ENCODE measurements at places on chromosomes 2 and 18. TPM values are rescaled to one million over a fixed set of nuclear protein-coding genes. Genes with fewer than 3 reads are reported as not detected.

- DNase-seq, result no peak
Measured at GRCh38 chr2:109128048-109128615, 873 bp upstream of the SH3RF3 start.

DNA sequence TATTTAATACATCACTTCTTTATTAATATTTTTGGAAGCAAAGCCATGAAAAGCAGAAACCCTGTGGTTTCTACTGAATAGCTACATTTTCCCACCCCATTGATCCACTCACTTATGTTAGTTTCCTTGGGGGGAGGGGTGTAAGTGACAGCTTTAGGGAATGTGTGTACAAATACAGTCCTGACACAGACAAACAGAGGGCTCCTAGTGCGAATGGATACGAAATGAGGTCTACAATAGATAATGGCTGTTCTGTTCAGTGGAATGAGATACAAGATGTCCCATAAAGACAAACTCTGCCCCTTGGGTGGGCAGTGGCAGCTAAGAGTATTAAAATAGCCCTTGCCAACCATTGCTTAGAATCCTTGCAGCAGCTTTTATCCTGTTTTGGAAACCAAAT lies 312.9 kb downstream of the NCKAP5 start:
- DNase-seq, result no peak

DNA sequence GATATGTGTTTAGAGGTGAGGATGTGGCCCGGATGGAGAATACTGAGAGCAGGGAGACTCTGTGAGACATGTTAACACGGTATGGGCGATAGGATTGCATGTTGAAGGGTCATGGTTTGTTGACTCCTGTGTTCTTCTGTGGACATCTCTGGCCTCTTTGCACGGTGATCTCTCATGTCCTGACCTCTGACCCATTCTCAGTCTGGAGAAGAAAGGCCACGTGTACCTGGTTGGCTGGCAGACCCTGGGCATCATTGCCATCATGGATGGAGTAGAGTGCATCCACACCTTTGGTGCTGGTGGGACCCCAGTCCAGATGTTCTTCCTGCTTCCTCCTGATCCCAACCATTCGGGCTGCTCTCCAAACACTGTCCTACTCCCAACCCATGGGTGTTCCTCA lies 9.9 kb downstream of the GCKR start:
- no peak for DNase-seq

The KCNG2 gene
- not detected for total RNA-seq

DNA sequence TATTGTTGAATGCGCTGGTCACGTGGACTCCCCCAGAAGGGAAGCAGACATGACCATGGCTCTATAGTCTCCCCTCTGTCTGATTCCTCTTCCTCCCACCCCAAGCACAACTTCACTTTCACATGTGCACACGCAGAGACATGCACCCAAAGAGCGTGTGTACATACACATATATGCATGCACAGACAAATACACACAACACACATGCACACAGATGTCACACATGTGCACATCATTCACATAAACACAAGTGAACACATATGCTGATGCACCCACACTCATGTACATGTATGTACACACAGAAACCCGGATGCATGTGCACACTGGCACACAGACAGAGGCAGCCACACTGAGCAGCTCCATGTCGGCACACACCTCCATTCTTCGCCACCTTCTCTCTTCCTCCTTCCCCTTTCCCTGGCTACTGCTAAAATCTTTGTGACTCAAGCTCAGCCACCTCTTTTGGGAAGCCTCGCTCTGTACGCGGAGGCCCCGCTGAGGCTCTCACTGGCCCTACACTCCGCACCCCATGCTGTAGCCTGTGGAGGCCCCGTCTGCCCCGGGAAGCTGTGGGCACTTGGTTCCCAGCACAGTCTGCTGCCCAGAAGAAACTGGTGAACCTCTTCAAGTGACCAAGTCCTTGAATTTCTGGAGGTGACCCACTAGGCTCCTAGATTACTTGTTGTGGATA lies 101.6 kb upstream of the TEX51 start:
- no peak for DNase-seq

The LDLRAD4 gene
- 5.8 TPM for total RNA-seq

DNA sequence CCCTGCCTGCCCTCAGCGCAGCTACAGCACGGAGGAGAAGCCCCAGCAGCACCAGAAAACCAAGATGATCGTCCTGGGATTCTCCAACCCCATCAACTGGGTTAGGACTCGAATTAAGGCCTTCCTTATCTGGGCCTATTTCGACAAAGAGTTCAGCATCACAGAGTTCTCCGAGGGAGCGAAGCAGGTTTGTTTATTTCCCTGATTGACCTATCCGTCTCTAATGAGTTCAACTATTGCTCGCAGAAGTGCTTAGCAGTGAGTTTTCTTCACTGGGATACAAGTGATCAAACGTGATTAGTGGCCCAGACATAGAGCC lies 639 bp downstream of the MAIP1 start:
- DNase-seq, result no peak

- no peak for DNase-seq
Measured at GRCh38 chr2:112137516-112138158, 548 bp upstream of the FBLN7 start.

The GPR55 gene
- total RNA-seq, result not detected

The SP140 gene
- total RNA-seq, result 3.6 TPM

GRCh38 chr2:11416931-11417330 lies 49.0 kb downstream of the E2F6 start:
- DNase-seq, result no peak

The NLRC4 gene
- not detected for total RNA-seq

DNA sequence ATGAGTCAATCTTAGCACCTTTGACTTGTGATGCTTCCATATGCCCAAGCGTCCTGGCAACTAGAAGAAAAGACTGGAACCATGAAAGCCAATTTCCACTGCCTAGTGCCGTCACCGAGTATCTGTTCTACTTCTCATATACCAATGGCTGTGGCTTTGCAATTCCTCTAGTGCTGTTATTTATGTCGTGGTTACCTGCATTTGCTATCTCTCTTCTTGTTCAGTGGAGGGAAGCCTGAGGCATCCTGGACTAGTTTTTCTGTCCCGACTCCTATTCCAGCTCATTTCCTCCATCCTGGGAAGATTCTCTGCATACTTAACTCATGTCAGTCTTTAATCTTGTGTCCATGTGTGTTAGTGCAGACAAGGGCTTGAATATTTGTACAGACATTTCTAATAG lies 117.9 kb downstream of the FEZ2 start:
- DNase-seq, result no peak

DNA sequence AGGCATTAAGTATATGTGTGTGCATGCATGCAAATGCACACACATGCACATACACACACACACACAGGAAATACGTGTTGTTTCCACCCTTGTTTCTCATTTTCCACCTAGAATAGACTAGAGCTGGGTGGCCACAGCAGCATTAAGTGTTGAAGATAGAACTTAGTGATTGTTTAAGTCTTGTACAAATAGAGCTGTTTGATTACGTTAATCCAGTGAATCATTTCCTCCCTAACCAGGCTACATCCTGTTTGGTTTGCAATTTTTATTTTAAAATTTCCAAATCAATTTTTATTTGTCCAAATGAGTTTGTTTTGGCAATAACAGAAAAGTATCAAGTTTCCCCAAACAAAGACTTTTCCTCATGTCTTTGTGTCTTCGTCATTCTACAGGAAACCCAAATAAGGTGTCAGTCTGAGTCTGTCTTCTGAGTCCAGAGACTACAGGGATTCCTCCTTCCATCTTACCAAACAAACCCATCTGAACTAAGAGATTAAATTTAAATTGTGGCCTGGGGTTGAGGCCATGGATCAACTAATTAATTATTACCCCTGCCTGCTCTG lies 74.6 kb upstream of the GALNT5 start:
- peak; percentile 18 for DNase-seq

The PPP1CB gene
- total RNA-seq, result 203 TPM

GRCh38 chr18:995629-996028 lies 91.0 kb downstream of the ADCYAP1 start:
- DNase-seq, result peak; percentile 34

GRCh38 chr2:22795287-22795866 lies 589.6 kb upstream of the KLHL29 start:
- no peak for DNase-seq

GRCh38 chr2:42904576-42904876 lies 112.1 kb upstream of the HAAO start:
- DNase-seq, result no peak

GRCh38 chr18:22667616-22668422 lies 250.1 kb upstream of the CTAGE1 start:
- peak; percentile 39 for DNase-seq

The SYT4 gene
- total RNA-seq, result not detected

DNA sequence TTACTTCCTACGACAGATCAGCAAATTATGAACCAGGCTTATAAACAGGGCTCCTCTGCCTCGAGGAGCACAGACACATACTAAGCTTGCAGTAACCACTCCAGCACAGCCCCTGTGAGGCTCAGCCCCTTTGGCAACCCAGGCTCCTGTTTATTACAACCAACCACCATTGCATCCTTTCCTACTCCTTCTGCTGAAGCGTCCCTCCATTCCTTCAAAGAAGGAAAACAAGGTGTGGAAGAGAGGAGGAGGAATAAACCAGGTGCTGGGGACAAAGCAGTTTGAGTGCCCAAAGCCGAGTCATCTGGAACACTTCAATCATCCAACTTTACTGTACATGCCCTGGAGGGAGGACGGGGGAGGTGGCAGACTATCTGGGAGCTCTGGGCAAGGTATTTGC lies 87.2 kb upstream of the MGAT4A start:
- no peak for DNase-seq

GRCh38 chr2:130391058-130391871 lies 35.4 kb downstream of the PTPN18 start:
- DNase-seq, result no peak

GRCh38 chr18:43800584-43800983 lies 523.3 kb upstream of the SYT4 start:
- no peak for DNase-seq

The UGT1A3 gene
- not detected for total RNA-seq

- DNase-seq, result no peak
Measured at GRCh38 chr18:43789234-43790000, 512.1 kb upstream of the SYT4 start.

DNA sequence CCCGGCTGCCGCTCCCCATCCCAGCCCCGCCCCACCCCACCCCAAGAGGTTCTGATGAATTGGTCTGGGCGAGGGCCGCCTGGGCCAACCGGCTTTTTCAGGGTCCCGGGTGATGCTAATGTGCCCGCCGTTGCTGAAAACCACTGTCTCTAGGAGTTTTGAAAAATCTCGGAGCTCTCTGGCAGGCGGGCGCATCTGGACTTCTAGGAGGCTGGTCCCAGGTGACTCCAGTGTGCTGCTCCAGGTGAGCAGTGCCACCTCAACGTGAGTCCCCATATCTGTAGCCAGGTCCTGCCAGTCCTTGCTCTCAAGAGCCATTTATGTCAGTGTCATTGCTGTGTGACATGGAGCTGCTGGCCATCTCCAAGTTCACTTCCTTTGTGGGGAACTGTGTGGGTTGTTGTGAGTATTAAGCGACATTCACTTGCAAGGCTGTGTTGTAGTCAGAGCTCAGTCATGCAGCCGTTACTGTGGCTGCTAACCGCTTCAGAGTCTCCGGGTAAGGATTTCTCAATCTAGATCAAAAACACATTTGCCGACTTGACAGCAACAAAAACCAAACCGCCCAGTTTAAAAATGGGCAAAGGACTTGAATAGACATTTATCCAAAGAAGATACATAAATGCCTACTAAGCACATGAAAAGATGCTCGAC lies at the start of gene RFX8:
RFX8 (minus strand) TSS at position 382 of the 654 bp plus-strand sequence. CDS start 8,264 bp downstream, outside the sequence.
- DNase-seq, result peak; percentile 18

The C2orf92 gene
- 0.96 TPM for total RNA-seq

DNA sequence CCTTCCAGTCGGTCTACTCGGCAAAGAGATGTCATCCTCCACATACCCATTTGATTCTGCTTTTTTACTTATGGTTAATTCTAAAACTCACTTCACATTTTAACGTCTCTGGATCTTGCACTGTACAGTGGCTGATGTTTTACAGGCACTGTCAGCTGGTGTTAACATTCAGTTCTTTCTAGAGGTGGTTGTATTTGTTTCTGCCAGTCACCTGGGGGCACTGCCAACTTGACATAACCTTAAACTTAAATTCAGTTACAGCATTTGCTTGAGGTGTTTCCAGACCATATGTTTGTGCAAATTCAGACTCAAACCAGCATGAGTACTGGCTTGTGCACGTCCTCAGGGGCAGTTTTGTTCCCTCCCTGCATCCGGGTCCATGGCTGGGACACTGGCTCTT lies 5.3 kb upstream of the TMEM185B start:
- DNase-seq, result no peak

GRCh38 chr2:107364361-107364950 lies 462.2 kb upstream of the RGPD4 start:
- DNase-seq, result no peak

The RNF138 gene
- total RNA-seq, result 19.4 TPM

- DNase-seq, result peak; percentile 67
Measured at GRCh38 chr2:149562324-149562723, 25.3 kb downstream of the MMADHC start.

DNA sequence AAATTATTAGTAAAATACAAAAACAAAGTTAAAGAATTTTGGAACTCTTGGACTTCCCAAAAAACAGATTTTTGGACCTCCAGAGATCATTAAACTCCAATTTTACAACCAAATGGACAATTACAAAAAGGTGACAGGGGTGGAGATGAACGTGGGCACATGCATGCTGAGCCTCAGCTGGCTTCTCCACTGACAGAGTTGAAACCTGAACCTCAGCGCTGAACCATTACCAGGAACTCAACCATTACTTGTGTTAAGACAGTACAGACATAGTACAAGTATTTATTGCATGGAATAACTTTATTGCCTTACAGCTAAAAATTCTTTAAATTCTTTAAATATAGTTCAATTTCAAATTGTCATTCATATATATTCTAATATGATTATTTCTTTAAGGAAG lies 33.0 kb upstream of the KIDINS220 start:
- DNase-seq, result no peak

The MAP2 gene
- total RNA-seq, result 58.1 TPM

DNA sequence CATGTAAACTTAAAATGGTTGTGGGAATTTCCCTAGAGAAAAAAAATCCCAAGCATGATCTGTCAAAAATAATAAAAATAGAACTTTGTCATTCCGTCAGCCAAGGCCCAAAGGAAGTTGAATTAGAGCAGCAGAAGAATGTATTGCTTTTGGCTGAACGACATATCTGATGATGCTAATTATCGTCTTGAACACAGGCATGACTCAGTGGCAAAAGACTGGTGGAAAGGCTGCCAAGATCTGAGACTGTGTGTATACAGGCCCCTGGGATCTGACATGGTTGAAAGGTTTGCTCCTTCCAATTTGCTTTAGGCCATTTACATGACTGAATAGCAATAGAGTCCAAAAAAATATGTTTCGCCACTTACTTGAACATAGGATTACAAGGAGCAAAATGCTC lies 1057.1 kb upstream of the CRIM1 start:
- peak; percentile 73 for DNase-seq

GRCh38 chr2:223102040-223102400 lies 50.0 kb downstream of the KCNE4 start:
- DNase-seq, result no peak

DNA sequence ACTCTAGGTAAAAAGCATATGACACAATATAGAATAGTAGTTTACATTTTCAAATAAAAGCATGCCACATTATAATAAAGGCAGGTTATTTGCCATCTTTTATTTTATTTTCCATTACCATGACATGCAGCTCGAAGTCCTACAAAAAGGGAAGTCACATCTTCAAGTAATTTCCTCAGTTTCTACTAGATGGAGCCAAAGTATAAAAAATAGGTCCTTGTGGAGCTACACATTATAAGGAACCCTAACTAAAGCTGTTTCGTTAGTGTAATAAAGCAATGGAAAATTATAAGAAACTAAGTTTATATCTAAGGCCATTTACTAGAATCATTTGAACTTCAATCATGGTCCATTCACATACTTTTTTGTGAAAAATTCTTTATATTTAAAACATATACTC lies 674.5 kb downstream of the KCNJ3 start:
- DNase-seq, result no peak
